ENCODE measurements at places on chromosomes 1 and 21.

DNA sequence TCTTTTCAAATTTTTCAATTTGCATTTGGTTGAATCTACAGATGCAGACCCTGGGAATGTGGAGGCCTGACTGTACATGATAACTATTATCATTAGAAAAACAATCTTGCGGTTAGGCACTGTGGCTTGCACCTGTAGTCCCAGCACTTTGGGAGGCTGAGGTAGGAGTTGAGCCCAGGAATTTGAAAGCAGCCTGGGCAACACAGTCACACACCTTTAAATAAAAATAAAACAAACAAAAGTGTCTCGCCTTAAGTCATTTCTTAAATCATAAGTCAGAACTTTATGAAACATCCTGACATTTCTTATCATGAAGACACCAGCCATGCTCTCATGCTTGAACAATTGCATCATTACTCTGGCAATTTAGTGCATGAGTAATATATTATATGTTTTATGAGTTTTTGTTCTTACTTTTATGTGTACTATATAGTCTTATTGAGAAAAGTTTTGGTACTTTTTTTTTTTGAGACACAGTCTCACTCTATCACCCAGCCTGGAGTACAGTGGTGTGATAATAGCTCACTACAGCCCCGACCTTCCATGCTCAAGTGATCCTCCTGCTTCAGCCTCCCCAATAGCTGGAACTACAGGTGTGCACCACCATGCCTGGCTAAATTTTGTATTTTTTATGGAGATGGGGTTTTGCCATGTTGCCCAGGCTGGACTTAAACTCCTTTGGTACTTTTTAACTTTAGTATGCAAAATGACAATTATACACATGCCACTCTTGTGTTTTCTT, 7.8 kb downstream of the TBX19 start:
- DNase-seq, result no peak

DNA sequence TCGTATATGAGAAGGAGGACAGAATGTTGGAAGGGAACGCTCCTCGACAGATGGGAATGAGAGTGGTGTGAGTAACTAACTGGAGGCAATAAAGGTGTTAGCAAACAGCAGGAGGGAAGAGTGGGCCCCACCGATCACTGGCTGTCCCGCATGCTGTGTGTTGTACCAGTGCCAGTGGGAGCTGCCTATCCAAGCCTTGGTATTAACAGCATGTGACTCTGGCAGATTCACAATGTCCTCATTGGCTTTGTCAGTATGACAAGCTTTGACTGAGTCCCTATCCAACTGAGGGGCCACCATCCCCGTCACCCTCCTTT, 188.3 kb downstream of the NRIP1 start:
- DNase-seq, result no peak

- no peak for DNase-seq
Observed at GRCh38 chr1:119729044-119729443, 17.3 kb downstream of the PHGDH start.

DNA sequence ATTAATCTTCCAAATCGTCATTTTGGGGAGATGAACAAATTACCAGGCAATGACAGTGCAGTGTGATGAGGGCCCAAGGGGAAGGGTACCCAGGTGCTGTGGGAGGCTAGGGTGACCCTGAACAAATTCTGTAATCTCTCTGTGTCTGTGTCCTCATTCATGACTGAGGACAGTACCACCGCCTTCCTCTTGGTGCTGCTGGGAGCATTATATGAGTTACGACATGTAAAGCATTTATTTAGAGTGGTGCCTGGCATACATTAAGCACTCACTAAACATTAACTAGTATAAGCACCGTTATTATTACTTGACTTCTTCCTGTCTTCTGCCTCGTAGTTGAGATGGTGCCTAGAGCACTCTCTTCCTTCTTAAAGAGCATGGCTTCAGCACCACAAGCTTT, 468.2 kb upstream of the VAMP3 start:
- DNase-seq, result no peak

GRCh38 chr1:232662910-232663309, 33.0 kb upstream of the SIPA1L2 start:
- no peak for DNase-seq

DNA sequence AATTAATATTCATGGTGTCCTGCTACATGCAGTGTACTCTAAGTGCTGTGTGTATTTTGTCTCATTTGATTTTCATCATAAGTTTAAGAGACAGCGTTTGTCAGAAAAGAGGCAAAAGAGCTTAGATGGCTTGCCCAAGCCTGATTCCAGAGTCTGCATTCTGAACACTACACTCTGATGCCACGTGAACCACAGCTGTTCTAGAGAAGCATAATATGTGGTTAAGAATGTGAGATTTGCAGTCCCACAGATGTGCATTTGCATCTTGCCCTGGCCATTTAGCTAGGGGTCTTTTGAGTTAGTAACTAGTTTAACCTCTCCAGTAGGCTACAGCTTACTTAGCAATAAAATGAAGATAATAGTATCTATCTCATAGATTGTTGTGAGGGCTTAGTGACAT, 9.2 kb upstream of the GADD45A start:
- DNase-seq, result no peak

DNA sequence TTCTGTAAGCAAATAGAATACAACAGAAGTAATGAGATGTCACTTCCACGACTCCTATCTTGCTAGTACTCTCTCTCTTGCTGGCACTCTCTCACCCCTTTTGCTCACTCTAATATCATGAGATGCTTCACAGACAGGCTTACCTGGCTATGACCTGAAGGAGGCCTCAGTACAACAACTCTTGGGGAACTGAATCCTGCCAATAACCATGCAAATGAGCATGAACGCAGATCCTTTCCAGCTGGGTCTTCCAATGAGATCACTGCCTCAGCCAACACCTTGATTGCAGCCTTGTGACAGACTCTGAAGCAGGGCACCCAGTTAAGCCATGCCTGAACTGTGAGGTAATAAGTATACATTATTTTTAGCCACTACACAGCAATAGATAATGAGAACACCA, 53.1 kb upstream of the ADAR start:
- DNase-seq, result no peak

DNA sequence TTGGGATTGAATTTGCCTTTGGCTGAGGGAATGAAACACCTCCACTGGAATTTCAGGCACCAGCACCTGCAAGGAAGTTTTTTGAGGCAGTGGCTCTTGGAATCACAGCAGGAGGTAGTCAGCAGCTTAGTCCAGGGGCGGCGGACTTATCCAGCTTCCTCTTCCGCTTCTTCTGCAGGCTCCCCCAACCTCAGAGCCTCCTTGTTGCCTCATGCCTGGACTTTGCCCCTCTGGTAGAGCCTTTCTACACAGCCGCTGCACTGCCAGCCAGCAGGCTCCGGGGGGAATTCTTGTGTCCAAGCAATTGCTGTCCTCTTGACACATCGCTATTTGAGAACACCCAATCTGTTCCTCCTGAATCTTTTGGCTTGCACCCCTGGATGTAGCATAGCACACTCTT, 4.4 kb upstream of the RHEX start:
- no peak for DNase-seq
